ENCODE measurements at places on chromosomes 6 and 20.

- DNase-seq = no peak
These were observed 41.4 kb downstream of the PKIB start for GRCh38 chr6:122651604-122652003.

- no peak for DNase-seq
These were observed 61.0 kb upstream of the NHSL1 start for GRCh38 chr6:138560130-138560860.

DNA sequence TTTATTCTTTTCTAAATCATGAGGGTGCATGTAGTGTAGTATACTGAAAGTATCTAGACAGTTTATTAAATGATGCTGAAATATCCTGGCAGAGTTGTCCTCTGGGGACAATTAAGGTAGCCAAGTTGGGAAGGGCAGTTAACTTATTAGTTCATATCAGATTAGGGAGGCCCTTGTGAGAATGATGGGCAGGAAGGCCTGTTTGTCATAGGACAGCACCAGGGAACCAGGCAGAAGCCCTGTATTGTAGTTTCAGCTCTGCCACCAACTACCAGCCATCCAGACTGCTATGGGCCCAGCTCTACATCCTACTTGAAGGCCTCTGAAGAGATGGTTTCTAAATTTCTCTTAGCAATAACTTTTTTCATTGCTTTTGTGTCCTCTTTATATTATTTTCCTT lies 4.0 kb downstream of the MYLIP start:
- DNase-seq = no peak

DNA sequence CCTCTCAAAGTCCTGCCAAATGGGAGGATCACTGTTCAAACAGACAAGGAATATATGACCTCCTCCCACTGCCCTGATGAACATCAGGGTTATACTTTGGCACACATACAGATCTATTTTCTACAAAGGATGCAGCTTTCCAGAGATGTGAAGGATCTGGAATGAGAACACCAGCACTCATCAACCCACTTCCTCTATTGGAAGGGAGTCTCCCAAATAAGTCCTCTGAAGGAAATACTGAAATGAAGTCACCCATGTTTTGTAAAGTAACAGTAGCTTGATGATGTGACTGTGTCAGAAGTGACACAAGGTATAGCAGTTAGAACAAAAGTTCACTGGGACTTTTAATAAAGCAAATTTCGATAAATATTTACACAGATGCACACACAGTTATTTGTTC lies 104.9 kb downstream of the OGFRL1 start:
- DNase-seq = no peak

DNA sequence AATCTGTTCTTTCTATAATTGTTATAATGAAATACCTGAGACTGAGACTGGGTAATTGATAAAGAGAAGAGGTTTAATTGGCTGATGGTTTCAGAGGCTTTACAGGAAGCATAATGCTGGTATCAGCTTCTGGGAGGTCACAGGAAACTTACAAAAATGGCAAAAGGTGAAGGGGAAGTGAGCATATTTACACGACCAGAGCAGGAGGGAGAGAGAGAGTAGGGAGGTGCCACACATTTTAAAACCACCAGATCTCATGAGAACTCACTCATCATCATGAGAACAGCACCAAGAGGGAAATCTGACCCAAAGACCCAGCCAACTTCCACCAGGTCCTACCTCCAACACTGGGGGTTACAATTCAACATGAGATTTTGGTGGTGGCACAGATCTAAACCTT lies 2.6 kb upstream of the SIRPB1 start:
- DNase-seq = no peak

- no peak for DNase-seq
These were observed 1.3 kb downstream of the ADGRG6 start for GRCh38 chr6:142303176-142303533.

- DNase-seq = no peak
These were observed 47.9 kb downstream of the KCNK5 start for GRCh38 chr6:39181333-39181732.

- no peak for DNase-seq
These were observed 1531.1 kb downstream of the KHDRBS2 start for GRCh38 chr6:60754879-60755278.

GRCh38 chr6:116371918-116372209 lies 1.1 kb downstream of the DSE start:
- DNase-seq = no peak

DNA sequence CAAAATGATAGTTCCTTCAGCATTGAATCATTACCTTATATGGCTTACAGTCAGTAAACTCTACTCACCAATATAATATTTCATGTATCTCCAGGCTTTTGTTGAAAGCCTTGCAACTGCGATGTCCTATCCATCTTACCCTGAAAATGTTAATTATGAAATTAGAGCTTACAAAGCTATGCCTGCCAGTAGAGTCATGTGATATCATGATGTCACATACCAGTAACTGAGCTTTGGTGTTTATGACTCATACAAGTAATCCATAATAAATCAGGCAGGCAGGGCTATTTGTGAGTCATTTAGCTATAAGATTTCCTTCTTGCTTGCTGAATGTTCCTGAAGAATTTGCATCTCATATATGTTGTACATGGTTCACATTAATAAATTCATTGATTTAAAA lies 44.9 kb upstream of the FAM83B start:
- no peak for DNase-seq

DNA sequence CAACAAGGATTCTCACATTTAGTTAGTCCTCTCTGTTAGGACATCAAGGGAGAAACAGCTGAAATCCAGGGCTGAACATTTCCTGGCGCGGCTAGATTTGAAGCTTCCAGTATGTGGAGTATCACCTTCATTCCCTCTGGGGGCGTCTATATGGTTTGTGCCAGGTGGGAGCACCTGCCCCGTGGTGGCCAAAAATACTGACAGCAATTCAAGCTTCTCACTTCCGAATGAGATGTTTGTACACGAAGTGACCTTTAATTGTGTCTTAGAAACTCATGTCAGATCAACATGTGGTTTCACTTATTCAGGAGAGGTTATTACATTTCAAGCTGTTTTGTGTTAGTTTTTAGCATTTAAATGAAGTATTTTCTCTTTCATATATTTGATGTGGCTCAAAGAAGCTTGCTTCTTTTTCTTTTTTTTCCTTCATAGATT lies 67.3 kb upstream of the ZNF217 start:
- no peak for DNase-seq

- DNase-seq = no peak
These were observed 74.6 kb downstream of the OR2B2 start for GRCh38 chr6:27837625-27838057.

GRCh38 chr6:52361414-52361944 lies 472 bp upstream of the PAQR8 start:
- DNase-seq = peak; percentile 45

GRCh38 chr6:71982389-71982788 lies 96.0 kb downstream of the RIMS1 start:
- DNase-seq = no peak

GRCh38 chr6:137875058-137875520 lies 8.0 kb downstream of the TNFAIP3 start:
- no peak for DNase-seq

GRCh38 chr20:59724457-59725366 lies 120.4 kb downstream of the PHACTR3 start:
- no peak for DNase-seq

- DNase-seq = no peak
These were observed 13.3 kb upstream of the MAS1L start for GRCh38 chr6:29501106-29501505.

- no peak for DNase-seq
These were observed 47.6 kb upstream of the MAP3K4 start for GRCh38 chr6:160943997-160944396.

DNA sequence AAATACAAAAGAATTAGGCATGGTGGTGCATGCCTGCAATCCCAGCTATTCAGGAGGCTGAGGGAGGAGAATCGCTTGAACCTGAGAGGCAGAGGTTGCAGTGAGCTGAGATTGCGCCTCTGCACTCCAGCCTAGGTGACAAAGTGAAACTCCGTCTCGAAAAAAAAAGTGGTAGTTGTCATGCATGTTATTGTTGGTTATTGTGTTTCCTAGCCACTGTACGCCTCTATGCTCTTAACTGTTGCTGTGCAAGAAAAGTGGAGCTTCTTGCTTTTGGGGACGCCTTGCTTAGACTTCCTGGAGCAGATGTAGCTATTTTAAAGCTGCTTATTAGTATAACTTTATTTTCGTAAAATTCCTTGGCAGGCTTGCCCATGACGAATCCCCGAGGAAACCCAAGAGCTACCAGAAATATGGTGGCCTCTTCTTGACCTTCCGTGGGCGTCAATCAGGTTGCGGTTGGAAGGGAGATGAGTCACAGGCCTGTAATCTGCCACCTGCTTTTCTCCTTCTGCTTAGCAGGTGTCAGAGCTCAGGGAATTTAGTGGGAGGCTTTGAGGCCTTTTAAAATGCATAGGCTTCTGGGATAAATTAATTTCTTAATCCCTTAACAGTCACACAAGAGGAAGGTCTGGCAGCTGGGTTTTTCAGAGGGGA lies 17.3 kb downstream of the GABRR2 start:
- no peak for DNase-seq

GRCh38 chr20:36284751-36285150 lies 21.4 kb upstream of the DLGAP4 start:
- no peak for DNase-seq

DNA sequence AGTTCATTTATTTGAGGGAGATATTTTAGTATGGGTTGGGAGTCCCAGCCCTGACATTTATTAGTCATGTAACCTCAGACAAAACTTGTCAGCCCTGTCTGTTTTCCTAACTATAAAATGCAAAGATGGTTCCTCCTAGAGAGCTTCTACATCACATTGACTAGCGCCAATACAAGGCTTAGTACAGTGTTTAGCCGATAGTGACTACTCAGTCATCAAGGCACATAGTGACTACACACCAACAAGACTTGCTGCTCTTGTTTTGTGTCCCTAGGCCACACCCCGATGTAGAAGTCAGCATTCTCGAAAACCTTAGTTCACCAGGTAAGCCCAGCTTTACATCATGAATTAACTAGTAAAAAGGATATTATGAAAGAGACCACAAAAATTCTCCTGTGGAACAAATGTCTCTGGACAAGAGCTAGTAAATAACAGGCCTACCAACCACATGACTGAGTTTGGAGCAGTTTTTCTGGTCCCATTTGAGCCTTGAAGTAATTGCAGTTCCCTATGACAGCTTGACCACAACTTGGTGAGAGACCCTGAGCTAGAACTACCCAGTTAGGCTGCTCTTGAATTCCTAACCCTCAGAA lies 68.8 kb downstream of the PFDN4 start:
- DNase-seq = no peak

- no peak for DNase-seq
These were observed 232.4 kb downstream of the FOXA2 start for GRCh38 chr20:22352019-22352418.

GRCh38 chr6:160420969-160421556 lies 72.9 kb downstream of the SLC22A3 start:
- DNase-seq = no peak

DNA sequence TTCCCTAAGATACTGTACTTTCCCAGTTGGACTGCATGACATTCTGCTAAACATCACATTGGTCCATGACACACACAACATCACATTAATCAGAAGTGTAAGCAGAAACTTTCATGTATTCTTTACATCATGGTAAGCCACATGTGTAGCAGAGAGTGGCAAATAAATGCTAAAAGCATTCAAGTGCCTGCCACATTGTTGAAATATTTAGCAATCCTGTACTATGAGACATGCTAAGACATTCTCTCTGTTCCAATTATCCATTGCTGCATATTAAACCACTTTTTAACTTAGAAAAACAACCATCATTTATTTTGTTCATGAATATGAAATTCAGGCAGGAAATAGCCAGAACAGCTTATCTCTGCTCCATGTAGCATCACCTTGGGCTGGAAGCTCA lies 207.7 kb upstream of the GJE1 start:
- no peak for DNase-seq

- DNase-seq = no peak
These were observed 7.8 kb upstream of the CCR6 start for GRCh38 chr6:167115054-167115453.

DNA sequence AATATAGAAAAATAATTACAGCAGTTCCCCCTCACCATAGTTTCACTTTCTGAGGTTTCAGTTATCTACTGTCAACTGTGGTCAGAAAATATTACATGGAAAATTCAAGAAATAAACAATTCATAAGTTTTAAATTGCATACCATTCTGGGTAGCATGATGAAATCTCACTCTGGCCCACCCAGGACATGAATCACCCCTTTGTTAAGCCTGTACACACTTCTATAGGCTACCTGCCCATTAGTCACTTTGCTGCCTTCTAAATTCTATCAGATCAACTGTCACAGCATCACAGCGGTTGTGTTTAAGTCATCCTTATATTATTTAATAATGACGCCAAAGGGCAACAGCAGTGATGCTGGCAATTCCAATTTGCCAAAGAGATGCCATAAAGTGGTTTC lies 140.3 kb upstream of the RUNX2 start:
- DNase-seq = no peak

DNA sequence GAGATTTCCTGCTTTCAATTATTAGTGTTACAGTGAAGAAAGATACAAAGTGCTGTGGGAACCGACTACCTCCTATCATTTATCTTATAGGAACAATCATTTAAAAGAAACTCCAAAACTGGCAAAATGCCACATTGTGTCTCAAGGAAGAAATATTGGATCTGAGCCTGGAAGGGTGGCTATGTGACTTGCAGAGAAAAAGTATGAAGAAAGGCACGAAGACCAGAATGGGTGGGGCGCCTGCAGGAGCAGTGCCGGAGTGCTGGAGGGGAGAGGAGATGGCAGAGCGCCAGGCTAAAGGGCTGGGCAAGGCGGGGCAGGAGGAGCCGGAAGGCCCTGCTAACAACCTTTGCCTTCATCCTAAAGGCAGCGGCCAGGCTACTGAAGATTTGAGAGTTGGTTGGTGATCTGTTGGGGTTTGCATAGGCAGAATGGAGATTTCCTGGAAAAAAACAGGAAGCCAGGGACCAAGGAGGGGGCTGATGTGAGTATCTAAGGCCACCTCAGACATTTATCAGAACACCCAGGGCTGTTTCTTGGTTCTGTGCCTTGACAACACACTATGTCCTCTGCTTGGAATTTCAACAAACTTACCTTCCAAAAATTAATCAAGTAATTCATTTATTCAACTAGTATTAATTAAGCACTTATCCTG lies 125.6 kb downstream of the MAFB start:
- no peak for DNase-seq

- DNase-seq = no peak
These were observed 69.2 kb downstream of the PTPRA start for GRCh38 chr20:2942439-2942838.

DNA sequence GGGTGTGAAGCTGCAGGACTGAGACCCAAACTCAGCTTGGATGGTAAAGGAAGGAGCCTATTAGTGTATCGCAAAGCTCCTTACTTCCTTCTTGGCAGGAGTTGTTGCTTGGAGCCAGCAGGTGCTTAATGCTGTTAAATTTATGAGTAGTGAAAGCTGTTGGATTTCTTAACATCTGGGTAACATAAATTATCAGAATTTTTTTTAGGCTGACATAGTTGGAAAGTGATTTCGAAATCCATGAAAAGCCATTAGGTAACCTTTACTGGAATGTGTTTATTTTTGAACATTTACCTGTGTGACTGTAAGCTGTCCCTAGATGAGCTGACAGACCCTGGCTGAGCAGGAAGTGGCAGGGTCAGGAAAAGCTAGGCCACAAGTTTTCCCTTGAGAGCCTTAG lies 470.4 kb upstream of the SLC35B3 start:
- DNase-seq = no peak

Data from hippocampal formation (tissue), 2 donors.